ENCODE measurements at places on chromosomes 7 and 10.

DNA sequence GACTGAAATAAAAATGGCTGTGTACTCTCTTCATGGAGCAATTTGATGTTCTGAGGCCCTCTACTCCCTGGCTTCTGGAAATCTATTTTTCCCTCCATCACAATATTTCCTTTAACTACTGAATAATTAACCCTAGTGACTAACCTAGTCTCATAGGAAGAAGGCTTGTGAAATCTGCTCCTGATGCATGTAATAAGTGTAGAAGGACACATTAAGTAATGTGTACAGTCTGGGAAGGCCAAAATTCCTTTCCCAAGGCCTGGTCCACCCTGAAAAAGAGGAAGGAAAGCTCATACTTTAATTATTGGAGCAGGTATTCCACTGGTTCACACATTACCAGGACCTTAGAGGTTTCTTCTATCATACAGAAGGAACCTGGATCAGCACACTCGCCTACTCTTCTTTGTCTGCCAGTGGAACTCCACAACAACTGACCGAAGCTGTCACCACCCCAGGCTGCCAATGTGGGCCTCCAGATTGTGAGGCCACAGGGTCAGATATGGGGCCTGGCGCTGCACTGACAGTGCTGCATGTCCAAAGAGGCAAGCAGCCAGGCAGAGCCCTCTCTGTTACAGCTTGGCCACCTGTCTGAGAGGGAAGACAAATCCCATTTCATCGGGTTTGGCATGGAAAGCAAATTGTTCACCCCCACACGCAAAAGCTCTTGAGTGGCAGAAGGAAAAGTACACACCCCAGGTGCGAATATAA lies 54.4 kb upstream of the FAM133B start:
- no peak for DNase-seq

GRCh38 chr10:1011696-1012095 lies 14.0 kb downstream of the IDI2 start:
- DNase-seq = no peak

- DNase-seq = no peak
These were observed 161.0 kb downstream of the USP6NL start for GRCh38 chr10:11450427-11450826.

DNA sequence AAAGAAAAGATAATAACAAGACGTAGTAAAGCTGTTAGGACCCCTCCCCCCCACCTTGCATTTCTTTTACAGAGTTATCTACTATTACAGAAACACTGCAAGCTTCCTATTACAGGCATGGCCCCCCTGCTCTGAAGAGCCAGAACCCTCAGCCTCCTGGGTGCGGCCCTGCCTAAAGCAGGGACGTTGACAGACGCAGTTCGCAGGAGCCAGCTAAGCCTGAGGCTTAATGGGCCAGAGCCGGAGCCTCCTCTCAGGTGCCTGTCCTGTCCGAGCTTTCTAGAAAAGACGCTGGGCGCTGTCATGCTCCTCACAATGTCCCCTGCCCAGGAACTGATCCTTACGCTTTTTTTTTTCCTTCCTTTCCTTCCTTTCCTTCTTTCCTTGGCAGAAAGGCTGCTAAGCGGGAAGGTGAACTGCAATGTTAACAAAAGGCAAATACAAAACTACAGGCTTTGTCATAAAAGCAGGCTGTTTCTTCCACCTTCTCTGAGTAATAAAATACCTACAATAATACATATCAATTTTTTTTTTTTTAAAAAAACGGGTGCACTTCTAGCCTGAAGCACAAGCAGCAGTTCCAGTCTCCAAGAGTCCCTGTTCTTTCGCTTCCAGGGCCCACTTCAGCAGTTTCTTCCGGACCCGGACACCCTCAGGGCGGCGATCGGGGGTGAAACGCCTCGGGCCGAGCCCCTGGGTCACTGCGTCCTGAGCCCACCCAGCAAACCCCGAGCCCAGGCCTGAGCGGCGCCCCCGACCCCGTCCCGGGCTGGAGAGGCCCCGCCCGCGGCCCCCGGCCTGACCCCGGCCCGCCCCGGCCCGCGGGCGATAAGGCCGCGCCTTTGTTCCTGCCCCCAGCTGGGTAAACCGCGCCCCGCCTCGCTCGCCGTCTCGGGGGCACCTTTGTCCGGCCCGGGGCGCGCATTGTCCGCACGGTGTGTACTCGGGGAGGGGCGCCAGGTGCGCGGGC lies 11.2 kb downstream of the MNX1 start:
- no peak for DNase-seq

GRCh38 chr10:79160191-79160590 lies 91.4 kb downstream of the ZMIZ1 start:
- DNase-seq = no peak

Data from HL-60 (cell line).